ENCODE measurements at places on chromosomes 12 and 14.

- no peak for DNase-seq
Observed at GRCh38 chr12:102009796-102010195, 52.0 kb downstream of the WASHC3 start.

GRCh38 chr12:18967814-18968213 lies 161.7 kb upstream of the PLEKHA5 start:
- DNase-seq: peak; percentile 8

DNA sequence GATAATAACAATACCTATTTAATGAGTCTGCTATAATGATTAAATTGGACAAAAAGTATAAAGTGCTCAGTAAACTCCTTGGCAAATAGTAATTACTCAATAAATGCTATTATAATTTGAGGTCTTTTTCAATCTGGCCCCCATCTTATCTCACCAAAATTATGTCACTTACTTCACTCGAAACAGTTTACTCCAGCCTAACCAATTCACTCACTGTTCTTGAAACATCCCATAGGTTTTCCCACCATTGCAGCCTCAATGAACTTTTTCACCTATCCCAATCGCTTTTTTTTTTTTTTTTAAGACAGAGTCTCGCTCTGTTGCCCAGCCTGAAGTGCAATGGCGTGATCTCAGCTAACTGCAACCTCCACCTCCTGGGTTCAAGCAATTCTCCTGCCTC lies 17.5 kb upstream of the PRKAG1 start:
- no peak for DNase-seq

- no peak for DNase-seq
Observed at GRCh38 chr12:114668151-114668885, 15.7 kb downstream of the TBX3 start.

GRCh38 chr12:2904260-2904659 lies 13.6 kb downstream of the TULP3 start:
- DNase-seq: no peak

- DNase-seq: no peak
Observed at GRCh38 chr12:42483521-42483790, 106.1 kb downstream of the PRICKLE1 start.

DNA sequence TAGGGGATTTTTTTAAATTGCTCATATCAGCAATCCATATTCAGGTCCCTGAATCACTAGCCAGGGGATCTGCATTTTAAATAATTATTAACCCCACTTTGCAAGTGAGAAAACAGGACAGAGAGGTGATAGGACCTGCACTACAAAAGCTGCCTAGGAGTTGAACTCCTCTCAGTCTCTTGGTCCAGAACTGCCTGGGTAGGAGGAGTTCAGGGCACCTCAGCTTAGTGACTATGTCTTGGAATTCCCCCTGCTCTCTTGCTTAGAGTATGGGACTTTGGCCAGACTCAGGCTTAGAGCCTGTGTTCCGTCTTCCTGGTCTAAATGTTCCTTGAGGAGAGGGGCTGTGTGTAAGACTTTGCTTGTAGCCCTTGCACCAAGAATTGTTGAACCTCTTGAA lies 68.2 kb upstream of the WSCD2 start:
- no peak for DNase-seq

GRCh38 chr12:122004633-122005071 lies 17.0 kb upstream of the BCL7A start:
- DNase-seq: no peak

GRCh38 chr12:93163260-93164036 lies 214.3 kb upstream of the NUDT4 start:
- no peak for DNase-seq

DNA sequence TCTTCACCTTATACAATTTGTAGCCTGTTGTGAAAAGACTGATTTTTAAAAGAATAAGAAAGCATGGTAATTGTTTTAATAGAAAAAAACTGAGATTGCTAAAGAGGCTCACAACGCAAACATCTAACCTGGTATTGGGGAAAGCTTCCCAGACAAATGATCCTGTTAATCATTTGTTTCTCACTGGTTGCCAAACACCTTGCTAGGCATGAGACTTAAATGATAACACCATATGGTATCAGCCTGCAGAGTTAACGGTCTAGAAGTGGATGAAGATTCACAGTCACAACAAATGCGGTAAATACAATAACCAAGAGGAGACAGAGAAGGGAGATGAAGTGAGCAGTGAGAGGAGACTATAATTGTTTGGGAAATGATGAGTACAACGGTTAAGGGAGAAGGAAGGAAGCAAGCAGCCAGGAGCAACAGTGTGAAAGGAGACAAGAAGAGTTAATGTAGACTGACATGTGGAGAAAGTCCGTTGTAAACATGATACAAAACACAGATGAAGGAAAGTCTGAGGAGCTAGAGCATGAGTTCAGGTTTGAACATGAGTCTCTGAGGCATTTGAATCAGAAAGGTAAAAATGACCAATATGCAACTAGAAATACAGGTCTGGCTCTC lies 19.8 kb downstream of the GXYLT1 start:
- no peak for DNase-seq

DNA sequence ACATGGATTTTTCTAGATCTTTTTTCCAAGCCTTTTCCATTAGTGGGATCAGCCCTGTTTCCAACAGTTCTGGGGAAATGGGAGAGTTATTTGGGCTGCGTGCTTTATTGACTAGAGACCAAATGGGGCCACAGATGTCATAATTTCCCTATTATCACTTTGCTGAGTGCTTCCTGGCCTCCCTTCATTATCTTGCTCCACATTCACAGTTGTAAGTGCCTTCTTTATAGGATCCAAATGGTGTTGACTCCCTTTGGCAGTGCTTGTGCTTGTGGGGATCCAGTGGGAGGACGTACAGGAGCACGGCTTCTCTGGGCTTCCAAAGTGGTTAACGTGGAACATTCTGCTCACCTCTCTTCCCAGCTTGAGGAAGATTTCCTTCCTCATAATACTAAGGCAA lies 141.0 kb upstream of the RMST start:
- no peak for DNase-seq

DNA sequence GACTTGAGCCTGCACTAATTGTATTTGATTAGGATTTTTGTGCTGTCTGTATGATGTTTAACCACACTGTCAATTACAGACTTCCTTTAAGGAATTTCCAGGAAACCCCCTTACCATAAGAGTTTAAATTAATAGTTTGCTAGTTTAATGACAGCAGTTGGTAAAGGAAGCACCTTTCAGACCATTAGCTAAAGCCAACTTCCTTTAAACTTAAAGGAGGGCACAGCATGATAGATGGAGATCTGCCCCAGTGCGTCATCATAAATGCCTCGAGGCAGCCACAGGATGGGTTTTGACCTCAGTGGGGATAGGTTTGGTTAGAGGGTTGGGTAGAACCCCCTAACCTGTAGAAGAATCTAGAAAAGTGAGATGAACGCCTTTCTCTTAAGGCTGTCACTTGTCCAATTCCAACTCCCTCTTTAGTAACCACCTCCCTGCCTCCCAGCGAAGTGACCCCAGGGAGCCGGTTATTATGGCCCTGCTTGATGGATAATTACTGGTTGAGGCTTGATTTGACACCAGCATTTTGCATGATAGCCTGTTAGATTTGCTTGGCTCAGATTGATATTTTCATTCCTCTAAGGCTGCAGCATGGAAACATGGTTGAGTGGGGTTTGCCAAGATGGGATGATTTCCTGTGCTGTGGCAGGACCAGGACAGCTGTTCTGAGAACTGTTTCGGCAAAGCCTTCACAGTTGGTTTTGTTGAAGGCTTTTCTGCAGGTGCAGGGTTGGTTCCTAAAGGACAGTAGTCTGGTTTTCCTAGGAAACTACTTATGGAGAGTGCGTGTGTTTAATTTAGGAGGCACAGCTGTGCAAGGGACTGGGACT lies 62.7 kb downstream of the CHST11 start:
- no peak for DNase-seq

DNA sequence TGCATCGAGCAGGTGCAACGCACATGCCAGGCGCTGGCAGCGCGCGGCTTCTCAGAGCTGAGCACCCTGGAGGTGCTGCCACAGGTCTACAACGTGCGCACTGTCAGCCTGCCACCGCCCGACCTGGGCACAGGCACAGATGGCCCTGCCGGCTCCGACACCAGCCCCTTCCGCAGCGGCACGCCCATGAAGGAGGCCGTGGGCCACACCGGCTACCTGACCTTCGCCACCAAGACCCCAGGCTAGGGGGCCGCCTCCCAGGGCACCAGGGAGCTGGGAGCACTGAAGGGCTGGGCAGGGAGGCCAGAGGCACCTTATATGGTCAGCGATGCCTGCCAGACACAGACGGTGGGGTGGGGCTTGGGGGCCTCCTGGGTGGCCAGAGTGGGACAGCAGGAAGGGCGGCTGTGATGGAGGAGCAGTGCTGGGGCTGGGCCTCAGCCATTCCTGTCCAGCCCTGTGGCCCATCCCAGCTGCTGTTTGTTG lies 5.6 kb downstream of the TRMT61A start:
- no peak for DNase-seq

GRCh38 chr14:97349463-97349862 lies 552.3 kb downstream of the VRK1 start:
- no peak for DNase-seq

DNA sequence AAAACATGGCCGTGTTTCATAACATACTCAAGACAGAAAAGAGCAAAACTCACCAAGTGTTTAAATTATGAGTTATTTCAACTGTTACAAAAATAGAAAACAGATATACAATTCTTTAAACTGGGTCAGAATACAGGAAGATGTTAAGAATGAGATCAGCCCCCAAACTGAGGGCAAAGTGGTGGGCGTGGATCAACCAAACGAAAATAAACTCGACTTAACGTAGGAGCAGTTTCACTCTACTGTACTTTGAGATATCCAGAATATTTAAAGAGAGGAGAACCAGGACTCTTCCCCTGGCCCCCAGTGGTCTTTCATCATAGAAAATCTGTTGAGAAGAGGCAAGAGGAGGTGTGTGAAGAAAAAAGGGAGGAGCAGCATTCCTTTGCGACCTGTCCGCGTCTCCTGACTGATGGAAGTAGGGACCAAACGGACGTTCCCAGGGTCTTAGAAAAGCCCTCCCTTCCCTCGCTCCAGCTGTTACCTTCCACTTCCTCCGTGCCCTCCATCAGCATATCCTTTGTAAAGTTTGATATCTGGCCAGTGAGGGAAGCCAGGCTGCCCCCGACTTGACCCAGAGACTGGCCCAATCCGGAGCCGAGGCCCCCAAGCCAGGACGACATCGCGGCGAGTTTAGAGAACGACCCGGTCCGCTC lies 668 bp downstream of the TRIP11 start:
- DNase-seq: peak; percentile 51

- no peak for DNase-seq
Observed at GRCh38 chr12:39946361-39947280, 159.3 kb downstream of the SLC2A13 start.

DNA sequence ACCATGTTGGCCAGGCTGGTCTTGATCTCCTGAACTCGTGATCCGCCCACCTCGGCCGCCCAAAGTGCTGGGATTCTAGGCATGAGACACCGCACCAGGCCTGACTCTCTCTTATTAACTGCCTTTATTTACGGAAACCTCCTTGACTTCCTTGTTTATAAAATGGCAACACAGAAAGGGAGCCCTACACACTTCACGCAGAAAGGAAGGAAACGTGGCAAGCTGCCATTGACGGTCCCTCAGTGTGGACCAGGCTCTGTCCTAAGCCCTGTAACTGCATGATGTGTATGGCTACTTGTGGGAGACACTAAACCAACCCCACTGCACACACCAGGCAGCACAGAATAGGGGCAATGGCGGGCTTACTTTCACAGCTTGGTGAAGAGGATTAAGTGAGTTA lies 11.7 kb downstream of the CINP start:
- DNase-seq: no peak

DNA sequence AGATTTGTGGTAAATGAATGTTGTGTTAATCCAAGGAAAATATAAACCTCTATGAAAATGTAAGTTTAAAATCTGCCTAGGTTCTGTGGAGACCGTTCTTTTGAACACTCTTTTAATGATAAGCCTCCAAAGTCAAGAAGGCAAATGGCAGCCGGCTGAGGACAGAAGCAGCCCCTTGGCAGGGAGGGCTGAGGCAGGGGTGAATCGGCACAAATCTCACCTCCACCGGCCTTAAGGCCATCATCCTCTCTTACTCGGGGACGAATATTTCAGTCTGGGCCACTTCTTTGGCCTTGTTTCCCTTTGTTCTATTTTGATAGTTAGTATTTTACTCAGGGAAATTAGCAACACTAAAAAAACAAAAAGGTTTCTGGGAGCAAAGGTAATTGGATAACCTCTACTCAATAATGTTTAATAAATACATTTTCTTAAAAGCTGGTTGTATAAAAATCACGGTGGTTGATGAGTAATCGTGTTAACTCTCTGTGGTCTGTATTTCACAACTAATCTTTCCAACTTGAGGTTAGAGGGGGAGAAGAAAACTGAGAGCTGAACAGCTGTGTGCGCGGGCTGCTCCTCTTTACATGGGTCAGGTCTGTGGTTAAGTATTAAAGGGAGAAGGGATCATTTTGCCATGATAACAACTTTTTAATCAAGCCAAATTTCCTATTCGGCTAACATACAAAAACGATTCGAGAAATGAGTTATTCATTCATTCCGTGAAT lies 18.6 kb downstream of the LGMN start:
- DNase-seq: no peak

GRCh38 chr12:54861927-54862326 lies 7.6 kb downstream of the MUCL1 start:
- no peak for DNase-seq

DNA sequence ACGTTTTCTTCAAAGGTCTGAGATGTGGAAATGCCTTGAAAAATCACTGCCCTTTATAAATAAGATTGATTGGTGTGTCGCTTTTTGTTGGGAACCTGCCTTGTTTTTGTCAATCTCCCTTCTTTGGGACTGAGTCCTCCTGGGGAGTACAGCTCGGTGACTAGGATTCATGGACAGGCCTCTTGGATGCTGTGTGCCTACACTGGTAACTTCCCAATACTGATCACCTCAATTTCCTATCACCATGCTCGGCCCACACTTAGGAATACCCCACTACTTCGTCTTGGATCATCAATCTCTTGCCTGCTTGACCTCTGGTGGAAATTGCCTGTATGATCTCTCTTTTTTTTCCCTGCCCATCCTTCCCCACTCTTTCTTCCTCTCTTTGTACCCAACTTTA lies 34.2 kb downstream of the NTN4 start:
- DNase-seq: no peak

- no peak for DNase-seq
Observed at GRCh38 chr14:94650444-94650775, 38.2 kb downstream of the SERPINA3 start.

DNA sequence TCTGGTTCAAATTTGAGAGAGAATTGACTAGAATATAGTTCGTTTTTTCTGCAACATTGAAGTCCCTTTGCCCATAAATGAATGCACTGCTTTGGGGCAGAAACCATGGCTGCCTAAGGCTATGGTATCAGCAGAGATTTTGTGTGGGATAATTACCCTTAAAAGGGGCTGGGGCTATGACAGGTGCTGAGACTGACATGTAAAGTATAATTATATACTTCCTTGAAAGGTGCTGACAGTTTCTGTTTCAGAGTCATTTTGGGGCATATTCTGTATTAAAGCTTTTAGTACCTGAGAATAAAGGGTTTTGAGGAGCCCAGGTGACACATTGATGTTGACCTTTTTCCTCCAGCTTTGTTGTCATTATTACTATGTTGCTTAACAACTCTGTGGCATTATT lies 150.3 kb upstream of the PTPRQ start:
- DNase-seq: no peak

GRCh38 chr12:115988625-115989563 lies 288.6 kb downstream of the MED13L start:
- no peak for DNase-seq

GRCh38 chr12:104792570-104792969 lies 165.5 kb downstream of the SLC41A2 start:
- peak; percentile 94 for DNase-seq

GRCh38 chr12:64293654-64294364 lies 71.7 kb upstream of the KICS2 start:
- no peak for DNase-seq

Measured in NCI-H446 treated with DMSO at 0.1 percent for 48 hours (cell line).